Hippocampal formation (tissue), 2 donors: ENCODE measurements at places on chromosomes 2 and 18.

DNA sequence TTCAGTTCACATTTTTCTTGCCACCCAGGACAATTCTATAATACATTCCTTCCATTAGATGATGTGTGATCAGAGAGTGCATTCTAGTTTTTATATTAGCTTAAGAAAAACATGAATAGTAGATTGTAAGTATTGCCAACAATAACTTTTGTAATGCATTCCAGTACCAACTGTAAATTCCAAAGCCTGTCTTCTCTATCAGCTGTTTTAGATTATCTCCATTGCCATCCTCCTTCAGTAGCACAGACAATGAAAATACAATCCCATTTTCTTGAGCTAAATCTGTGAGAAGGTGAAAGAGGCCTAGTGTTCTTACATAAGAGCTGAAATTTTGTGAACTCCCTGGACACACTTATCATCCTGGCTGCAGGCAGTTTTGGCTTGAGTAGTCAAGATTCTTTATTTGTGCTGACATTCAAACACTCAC is 103.9 kb downstream of the CCBE1 start:
- DNase-seq: no peak

- DNase-seq: peak; percentile 59
Measured at GRCh38 chr2:100610381-100610831, 47.6 kb downstream of the PDCL3 start.

DNA sequence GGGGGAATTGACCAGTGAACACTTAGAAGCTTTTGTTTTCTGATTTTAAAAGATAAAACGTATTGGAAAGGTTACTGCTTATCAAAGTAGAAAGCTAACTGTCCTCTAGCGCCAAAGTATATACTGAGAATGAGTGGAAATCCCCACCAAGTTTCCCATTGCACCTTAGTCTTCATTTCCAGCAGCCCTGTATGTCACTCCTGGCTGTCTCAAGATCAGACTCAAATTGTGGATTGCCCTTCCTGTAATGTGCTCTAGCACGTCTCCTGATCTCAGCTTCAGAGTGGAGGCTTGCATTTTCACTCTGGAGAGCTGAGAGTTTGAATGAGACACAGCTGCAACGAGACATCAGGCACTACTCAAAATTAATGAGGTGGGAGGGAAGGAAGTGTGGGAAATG is 26.6 kb downstream of the MFF start:
- DNase-seq: no peak

DNA sequence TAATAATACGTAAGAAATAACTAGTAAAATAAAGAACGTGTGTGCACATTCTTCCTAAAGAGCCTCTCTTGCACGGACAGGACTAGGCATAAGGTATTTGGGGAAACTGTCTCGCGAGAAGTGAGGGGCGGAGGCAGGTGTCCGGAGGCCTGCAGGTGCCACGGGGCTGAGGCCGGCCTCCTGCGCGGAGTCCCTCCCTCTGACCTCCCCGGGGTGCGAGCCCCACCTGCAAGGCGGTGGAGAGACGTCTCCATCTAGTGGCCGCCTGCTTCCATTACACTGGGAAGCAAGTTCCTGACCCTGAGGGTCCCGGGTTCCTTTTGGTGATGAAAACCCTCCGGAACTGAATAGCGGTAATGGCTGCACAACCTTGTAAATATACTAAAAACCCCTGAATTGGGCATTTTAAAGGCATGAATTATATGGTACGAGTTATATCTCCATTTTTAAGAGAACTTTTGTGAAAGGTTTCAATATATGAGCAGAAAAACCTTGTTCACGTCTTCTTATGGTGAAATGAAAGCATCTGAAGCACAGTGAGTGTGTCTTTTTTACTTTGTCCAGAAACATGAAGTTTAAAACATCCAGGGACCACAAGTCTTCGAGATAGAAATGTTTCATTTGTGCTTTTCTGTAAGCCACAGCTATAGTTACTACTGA is 35.5 kb upstream of the CTDP1 start:
- DNase-seq: peak; percentile 65

DNA sequence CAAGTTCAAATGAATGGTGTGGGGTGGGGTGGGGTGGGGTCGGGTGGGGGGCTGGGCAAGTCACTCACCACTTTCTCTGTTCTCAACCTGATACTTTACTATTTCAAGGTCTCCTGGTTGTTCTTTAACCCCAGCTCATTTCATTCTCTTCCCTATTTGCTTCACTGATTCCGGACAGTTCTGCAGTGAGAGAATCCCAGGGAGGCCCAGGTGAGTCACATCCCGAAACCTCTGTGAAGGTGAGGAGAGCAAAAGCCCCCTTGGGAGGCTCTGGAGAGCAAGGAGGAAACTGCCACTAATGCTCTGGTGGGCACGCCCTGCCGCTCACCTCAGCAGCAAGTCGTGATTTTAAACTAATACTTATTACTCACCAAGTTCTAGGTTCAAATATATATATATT is 8.9 kb downstream of the EDAR start:
- no peak for DNase-seq

DNA sequence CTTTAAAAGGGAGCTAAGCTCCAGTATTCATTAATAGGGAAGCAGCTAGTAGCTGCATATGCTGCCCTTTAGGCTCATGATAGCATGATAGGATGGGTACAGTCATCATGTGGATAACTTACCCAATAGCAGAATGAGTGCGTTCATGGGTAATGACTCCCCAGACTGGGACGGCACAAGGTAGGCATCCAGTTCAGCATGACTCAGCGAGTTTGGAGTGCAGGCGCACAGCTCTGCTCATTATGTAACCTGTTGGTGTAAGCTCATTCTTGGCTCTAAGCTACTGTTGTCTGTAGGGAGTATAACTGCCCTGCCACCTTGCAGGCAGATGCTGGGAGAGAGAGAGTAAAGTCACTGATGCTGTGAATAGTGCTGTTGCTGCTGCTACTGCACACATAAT is 209.2 kb upstream of the SYT4 start:
- DNase-seq: no peak

DNA sequence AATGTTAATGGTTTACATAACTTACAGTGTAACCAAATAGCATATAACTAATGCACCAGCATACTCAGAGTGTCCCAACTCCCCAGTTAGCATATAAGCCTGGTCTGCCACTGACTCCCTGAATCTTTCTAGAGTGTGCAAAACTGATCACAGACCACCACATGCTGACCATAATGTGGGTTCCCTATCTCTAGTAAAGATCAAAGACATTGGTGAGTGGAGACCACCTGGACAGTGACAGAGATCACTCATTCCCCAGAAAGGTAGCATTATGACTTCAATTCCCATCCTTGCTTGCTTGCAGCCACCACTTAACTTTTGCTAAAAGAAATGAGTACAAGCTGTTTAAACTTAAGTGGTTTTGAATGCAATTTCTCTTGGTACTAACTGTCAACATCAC is 39.0 kb downstream of the KANSL1L start:
- no peak for DNase-seq

DNA sequence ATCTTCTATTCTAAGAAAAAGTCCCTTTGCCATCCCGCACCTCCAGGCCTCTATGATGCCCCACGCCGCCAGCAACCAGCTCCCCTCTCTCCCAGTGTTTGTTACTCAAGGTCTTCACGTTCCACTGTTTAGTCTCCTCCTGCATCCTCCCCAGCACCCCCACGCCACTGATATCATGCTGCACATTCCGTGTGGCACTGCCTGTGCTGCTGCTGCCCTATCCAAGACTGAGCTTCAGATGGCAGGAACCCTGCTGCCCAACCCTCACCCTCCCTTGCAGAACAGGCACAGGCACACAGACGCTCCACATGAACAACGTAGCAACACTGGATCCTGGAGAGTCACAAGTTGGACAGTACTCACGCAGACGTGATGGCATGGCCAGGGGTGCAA is 35.3 kb downstream of the MYO5B start:
- no peak for DNase-seq

DNA sequence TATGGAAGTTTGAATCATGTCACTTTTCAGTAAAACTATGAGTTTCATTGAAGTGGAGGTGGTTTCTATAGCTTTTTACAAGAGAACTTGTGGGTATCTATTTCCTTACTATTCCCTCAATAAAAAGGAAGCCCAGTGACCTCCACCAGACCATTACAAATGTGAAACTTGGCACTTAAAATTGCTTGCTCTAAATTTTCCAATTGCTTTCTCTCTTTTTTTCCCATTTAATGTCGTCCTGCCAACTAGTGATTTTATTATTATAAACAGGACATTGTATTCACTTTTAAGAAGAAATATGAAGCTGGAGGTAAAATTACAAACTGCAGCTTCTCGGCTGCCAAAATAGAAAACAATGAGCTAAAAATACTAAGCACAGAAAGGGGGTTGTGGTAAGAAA is 208.2 kb upstream of the ALPP start:
- DNase-seq: no peak

DNA sequence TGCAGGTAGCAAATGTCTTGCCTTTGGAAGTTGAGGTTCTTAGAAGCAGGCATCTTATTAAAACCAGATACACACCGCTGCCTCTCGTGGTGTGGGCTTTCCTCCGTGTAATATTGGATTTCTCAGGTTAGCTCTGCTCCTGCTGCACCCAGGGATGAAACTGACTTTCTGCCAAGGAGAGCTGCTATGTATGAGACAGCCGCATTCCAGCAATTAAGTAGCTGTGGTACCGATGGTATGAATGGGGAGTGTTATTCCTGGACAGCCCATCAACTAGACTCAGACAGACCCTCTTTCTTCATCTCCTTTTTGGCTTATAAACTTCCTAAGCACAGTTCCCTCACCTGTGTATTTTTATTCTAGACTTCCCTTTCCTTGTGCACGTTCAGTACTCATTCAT is 6.8 kb upstream of the EHD3 start:
- DNase-seq: no peak

GRCh38 chr2:190877436-190877835 is 3.2 kb upstream of the GLS start:
- no peak for DNase-seq

- no peak for DNase-seq
Measured at GRCh38 chr2:9174771-9175437, 31.7 kb upstream of the ASAP2 start.

DNA sequence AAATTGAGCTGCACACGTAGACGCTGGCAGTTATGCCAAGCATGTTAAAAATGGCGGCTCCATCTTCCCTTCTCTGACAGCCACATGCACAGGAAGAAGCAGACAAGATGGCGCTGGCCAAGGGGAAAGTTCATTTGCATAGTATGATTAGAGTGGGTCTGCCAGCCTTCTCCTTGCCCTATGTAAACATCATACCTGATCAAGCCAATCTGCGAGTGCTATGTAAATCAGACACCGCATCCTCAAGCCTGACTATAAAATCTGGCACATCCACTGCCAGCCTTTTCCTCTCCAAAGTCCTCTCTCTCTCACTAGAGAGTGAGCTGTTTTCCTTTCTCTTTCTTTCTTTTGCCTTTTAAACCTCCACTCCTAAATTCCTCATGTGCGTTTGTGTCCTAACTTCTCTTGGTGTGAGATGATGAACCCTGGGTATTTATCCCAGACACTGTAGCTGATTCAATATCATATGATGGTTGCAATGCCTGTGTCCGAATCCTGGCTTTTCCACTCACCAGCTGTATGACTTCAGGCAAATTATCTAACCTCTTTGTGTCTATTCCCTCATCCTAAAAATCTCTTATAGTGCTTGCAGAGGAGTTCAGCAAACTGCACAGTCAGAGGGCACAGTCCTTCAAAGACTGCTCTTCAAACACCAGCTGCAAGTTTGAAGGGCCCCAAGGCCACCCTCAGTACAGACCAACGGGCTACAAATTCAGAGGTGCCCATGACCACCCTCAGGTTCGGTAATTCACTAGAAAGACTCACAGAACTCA is 39.3 kb upstream of the ITSN2 start:
- DNase-seq: no peak

DNA sequence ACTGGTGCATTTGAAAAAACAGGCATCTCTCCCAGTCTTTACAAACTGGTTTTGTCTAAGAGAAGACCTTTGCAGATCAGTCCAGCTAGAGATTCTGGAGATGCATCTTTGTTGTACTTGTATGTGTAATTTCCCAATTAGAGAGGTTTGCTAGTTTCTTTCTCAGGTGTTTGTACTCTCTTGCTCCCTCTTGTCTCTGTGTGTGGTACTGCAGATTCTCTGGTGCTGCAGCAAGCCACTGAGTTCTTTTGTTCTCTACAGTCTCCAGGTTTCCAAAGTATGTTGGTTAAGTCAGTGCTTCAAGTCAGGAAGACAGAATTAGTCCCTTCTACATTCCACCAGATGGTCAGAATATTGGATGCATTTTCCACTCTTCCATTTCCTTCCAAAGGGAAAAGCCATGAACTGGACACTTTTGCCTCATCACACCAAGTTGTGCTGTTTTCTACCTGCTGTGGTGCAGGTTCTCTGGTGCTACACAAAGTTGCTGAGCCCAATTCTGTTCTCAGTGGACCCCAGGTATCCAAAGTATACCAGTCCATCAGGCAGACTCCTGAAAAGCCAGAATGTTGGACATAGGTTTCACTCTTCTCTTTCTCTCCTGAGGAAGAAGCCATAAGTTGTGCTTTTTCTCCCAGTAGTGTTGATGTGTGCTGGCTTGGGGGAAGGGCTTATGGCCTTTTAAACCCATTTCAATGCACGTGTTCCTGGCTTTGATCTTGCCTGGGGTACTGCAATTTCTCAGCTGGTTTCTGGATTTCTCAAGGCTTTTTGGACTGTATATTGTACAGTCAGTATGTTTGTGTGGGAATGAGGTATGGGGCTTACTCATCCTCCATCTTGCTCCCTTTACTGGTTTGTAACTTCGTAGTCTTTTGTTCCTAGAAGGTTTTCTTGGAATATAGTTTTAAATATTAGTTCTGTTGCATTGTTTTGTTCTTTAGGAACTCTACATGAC is 29.8 kb downstream of the EPC2 start:
- no peak for DNase-seq

DNA sequence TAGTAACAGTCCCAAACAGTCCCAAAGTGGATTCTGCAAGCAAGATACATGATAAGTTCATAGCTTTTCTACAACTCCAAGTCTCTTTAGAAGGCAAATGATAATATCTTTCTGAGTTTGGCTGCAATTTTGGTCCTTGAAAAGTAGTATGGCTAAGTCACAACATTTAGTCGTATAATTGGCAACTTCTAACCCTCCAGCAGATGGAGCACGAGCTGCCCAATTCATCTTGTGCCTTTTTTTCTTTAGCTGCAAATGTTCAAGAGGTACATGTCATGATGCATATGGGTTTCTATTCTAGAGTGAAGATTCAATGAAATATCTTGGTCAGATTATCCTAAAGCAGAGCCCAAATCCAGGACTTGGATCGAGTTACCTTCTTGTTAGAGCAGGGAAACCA is 127.0 kb upstream of the KLHL14 start:
- DNase-seq: no peak

DNA sequence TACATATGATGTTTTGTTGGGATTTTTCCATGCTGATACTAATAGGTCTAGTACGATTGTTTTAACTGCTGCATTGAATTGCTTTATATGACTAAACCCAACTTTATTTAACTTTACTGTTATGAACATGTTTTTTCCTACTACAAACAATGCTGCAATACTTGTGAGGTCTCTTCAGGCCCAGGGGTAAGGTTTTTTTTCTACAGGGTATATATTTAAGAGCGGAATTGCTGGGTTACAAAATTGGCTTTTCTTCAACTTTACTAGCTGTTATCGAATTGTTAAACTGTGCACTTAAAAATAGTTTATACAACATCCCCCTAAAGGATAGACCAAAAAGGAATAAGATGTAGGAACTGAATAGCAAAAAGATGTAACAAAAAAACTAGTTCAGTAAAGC is 78.5 kb upstream of the TMEM178A start:
- DNase-seq: no peak
